ENCODE measurements at places on chromosomes 3 and 15. TPM values are rescaled to one million over a fixed set of nuclear protein-coding genes. Genes with fewer than 3 reads are reported as not detected.

DNA sequence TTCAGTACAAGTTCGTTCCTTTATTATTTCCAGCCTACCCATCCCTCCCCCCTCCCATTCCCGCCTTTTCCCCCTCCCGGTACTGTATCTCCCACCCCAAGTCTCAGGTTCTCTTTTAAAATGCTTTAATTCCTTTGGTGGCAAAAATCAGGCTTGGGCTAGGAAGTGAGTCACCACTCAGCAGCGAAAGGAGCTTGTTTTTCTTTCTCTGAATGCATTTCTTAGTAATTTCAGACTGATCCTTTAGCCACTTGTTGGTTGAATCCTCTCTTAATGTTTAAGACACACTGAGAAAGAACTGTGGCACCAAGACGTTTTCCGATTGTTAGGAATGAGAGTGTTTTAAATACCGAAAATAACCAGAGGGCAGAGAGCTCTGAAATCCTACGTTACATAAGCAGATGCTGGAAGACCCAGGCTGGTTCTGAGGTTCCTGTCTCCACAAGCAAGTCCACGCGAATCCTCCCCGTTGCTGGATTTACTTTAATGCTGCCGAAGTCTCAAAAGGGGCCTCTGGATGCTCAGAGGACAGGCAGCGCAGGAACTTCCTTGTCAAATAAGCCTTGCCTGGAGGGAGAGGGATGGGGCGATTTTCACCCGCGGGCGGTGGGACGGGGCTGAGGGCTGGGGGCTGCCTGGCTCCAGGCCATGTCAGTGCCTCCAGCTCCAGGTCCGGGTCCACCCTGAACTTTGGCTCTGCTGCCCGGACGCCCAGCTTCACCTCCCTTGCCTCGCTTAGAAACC lies 854 bp upstream of the COL8A1 start:
- peak; percentile 61 for DNase-seq

DNA sequence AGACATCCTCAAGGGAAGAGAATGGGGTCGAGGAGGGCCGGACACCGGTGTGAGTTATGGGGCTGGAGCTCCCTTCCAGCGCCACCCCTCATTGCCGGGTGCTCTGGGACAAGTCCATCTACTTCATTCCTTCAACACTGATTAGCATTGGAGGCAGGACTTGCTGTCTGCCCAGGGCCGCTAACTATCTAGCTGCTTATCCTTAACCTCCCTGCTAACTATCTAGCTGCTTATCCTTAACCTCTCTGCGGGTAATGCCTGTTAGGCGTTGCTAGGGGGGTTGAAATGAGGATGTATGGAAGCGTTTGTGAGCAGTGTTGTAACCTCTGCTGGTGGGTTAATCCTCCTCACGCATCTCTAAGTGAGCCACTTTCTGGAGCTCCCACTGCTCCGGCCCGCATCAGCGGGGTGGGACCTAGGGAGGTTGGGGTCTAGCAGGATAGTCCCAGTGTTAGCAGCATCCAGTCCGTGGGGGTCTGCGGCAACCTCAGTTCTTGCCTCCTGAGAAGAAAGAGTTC lies 10.9 kb upstream of the CHAC1 start:
- no peak for DNase-seq

DNA sequence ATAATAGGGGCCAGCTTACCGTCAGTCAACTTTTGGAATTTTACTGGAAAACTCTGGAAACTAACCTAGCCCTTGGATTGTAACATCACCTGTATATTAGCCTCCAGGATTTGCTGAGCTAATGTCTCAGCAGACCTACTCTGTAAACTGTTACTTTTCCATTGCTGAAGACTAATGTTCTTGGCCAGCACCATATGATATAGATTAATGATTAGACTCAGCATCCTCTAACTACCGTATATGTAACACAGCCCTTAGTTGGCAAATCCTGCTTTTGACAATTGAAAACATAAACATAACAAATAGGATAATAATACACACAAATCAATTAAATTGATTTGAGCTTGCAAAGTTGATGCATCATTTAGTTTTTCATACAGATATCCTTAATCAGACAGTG lies 26.6 kb upstream of the GBE1 start:
- no peak for DNase-seq

DNA sequence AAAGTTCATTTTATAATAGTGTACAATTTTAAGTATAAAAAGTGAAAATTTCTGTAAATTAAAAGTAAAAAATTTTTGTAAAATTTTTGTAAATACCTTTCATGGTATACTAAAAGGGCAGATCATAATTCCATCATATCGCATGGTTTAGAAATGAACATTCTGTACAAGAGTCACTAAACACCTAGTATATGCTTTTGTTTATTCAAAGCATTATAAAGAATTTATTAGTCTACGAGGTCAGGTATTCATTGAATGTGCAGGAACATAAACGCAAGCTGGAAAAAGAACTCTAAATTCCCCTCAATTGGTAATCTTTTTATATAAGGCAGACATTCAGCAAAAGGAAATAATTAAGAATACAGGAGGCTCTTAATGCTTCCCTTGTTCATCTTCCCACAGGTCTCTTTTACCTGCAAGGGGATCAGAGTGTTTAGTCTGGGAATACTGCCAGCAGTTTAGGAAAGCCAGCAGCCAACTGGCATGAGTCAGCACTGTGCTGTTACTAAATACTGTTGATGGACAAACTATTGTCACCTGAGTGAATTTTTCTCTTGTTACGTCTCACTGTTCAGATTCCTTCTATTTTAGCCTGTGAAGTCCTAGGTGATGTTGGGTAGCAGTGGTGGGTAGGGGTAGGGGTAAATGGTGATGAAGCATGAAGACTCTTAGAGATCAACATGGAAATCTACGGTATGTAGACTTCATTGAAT lies 70.1 kb downstream of the UQCC5 start:
- no peak for DNase-seq

GRCh38 chr3:188421836-188422540 lies 268.0 kb downstream of the LPP start:
- peak; percentile 62 for DNase-seq

DNA sequence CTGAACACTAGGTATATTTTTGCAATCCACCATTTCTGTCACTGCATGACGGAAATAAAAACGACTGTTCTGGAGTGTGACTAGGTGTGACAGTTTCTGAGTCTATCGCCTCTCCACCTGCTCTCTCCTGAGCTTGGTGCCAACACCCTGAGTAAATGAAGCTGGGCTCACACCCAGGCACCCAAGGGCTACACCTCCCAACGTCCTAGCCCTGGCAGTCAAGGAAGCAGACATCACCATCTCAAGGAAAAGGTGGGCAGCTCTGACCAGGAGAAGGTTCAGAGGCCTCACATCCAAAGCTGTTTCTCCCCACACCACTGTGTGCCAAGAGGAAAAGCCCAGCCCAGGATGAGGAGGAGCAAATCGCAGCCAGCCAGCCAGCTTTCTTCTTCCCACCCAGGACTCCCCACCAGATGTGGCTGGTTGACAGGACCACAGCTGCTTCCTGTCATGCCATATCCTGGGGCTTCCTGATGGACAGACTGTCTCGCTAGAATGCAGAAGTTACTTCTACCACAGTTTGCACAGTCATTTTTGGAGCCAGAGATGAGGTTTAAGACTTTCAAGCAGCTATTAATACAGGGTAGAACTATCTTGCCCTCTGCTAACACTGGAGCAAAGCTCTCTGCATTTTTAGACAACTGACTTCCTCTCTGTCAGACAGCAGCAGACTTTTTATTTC lies 3.3 kb downstream of the SCAMP2 start:
- peak; percentile 28 for DNase-seq

GRCh38 chr3:122800706-122801237 lies 5.9 kb downstream of the SLC49A4 start:
- no peak for DNase-seq

DNA sequence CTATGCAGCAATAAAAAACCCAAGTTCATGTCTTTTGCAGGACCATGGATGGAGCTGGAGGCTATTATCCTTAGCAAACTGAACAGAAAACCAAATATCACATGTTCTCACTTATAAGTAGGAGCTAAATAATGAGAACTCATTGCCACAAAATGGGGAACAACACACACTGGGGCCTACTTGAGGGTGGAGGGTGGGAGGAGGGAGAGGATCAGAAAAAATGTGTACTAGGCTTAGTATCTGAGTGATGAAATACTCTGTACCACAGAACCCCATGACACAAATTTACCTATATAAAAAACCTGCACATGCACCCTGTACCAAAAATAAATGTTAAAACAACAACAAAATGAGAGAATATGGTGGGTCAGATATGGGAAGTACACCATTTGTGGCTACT lies 49.6 kb upstream of the AADACL2 start:
- DNase-seq = no peak

GRCh38 chr15:44593042-44593736 lies 56.2 kb downstream of the EIF3J start:
- DNase-seq = no peak

DNA sequence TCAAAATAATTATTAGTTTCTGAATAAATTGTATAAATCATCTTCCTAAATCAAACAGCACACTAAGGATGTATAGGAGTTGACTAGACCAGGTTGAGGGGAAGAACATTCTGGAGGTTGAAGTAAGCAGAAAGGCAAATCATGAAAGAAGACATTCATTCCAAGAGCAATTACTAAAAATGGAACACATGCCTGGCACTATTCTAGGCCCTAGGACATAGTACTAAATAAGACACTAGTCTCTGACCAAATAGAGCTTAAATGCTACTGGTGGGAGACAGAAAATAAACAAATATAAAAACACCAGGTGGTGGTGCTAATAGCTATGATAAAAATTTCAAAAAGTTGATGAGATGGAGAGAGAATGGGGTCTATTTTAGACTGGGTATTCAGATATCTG lies 190.1 kb downstream of the TBC1D5 start:
- DNase-seq = no peak

DNA sequence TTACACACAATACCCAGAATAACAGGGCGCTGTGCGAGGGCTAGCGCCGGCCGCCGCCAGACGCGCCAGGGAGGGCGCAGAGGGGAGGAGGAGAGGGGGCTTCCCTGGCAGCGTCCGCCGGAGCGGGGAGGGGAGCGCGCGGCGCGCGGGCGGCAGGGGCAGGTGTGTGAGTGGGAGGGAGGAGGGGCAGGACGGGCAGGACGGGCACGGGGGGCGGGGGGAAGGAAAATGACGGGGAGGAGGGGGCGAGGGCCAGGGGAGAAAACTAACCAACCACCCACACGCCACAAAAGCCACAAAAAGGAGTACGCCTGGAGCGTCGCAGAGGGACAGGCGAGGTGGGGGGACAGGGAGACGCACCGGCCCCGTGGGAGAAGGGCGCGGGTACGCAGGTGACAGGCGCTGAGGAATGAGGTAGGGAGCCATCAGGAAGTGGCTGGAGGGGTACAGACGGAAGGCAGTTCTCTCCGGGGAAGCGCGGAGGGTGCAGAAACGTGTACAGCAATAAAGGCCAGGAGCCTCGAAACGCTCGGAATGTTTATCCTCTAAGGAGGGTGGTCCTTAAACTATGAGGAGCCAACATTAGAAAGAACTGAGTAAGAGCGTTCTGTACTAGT lies 610 bp upstream of the SATB1 start:
- DNase-seq = no peak

DNA sequence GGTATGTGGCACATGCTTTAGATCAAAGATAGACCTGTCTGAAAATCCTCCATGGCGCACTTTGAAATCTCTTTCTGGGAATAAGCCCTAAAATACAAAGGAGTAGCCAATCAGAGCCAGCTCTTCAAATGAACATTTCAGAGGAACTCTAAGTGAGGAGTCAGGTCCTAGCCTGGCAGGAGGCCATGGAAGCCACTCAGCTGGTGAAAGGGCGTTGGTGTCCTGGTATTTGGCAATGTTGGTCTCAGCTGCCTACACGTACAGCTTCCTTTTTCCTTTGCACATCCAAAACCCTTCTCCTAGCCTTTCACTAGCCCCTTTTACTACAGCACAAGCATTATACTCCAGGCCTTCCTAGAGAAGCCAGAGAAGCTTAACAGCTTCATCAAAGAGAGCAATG lies 5.5 kb downstream of the WDR73 start:
- no peak for DNase-seq

- no peak for DNase-seq
These were observed 5.0 kb upstream of the KPNA1 start for GRCh38 chr3:122519693-122520092.

- DNase-seq = no peak
These were observed 258.3 kb downstream of the RYR3 start for GRCh38 chr15:33569036-33569435.

DNA sequence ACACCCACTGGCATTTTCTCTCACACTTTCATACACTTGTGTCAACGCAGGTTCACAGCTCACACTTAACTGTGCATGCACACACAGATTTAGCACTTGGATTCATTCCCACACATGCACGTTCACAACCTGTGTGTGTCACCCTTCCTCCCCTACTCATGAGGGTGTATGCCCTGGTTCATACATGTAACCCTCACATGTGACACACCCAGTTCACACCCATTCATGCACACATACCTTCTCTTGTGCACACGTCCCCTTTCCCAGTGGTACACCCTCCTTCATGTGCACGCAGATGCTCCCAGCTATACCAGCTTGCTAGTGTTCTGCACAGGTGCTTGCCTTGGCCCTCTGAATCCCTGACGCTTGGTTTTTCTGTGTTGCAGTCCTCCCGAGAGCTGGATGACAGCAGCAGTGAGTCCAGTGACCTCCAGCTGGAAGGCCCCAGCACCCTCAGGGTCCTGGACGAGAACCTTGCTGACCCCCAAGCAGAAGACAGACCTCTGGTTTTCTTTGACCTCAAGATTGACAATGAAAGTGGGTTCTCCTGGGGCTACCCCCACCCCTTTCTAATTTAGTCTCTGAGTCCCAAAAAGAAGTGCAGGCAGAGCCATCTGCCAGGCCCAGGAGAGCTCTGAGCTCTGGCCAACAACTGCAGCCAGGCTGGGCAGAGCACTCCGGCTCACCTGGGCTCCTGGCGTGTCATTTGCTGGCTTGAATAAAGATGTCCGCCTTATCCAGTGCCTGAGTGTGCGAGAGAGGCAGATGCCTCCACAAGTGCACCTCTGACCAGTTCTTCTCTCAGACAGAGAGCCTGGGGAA lies 39.5 kb downstream of the GOLGA6A start:
- DNase-seq = no peak

GRCh38 chr15:26943866-26944265 lies 27.1 kb upstream of the GABRG3 start:
- no peak for DNase-seq

GRCh38 chr15:32124726-32125125 lies 94.4 kb downstream of the CHRNA7 start:
- no peak for DNase-seq

BCHE gene
- total RNA-seq = not detected

SMCO1 gene
- not detected for total RNA-seq

MOBP gene
- not detected for total RNA-seq

CSPG4 gene
- 13.4 TPM for total RNA-seq

EPHA3 gene
- not detected for total RNA-seq

SPATA12 gene
- not detected for total RNA-seq

ALDH1L1 gene
- 0.27 TPM for total RNA-seq

SH2D7 gene
- not detected for total RNA-seq

PARP9 gene
- total RNA-seq = 40.0 TPM
